ENCODE measurements at places on chromosomes 7 and 10.

DNA sequence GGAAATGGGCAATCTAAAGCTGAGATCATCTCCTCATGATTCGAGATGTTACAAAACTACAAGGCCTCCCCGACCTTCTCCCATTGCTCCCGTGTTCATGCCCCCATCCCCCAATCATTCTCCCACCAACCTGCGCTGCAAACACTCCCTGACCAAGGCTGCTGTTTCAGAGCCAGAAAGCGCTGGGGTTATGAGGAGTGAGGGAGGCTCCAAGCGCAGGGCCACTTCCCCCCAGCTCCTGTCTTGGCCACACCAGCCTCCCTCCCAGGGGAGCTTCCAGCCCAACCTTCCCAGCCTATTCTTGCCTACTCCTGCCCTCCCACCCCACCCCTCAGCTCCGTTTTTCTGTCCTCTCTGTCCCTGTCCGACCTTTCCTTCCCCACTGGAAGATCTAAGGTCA is 14.7 kb upstream of the NODAL start:
- no peak for DNase-seq

DNA sequence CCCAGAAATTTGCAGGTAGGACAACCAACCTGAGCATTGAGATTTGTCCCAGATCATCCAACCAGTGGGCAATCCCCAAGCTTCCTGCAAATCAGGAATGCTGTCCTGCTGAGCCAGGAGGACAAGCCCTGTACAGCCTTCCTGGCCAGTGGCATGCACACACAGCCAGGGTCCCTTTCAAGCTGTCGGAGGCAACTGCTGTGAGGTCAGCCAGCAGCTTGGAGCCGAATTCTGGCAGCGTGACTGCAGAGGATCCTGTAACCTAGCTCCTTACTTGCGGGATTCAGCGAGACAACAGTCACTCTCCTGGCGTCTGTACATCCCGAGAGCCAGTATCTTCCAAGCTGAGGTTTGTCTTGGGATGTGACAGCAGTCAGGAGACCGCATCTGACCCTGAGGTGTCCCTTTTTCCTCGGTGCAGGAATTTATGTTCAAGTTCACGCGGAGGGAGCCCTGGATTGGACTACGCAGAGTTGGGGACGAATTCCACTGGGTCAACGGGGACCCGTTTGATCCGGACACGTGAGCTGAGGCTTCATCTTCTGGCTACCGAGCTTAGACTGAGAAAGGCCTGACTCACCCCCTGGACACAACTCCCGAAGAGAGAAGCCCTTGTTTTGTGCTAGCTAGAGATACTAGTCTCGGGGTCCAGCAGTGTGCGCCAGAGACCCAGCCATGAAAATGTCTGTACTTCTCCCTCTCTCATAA is 18.3 kb downstream of the CLEC2L start:
- DNase-seq, result no peak

- DNase-seq, result no peak
These were observed 285.0 kb downstream of the CALN1 start for GRCh38 chr7:72127136-72127535.

GRCh38 chr10:59107147-59107546 is 69.3 kb upstream of the PHYHIPL start:
- DNase-seq, result no peak

- DNase-seq, result no peak
These were observed 158.5 kb downstream of the C10orf105 start for GRCh38 chr10:71561003-71561574.

DNA sequence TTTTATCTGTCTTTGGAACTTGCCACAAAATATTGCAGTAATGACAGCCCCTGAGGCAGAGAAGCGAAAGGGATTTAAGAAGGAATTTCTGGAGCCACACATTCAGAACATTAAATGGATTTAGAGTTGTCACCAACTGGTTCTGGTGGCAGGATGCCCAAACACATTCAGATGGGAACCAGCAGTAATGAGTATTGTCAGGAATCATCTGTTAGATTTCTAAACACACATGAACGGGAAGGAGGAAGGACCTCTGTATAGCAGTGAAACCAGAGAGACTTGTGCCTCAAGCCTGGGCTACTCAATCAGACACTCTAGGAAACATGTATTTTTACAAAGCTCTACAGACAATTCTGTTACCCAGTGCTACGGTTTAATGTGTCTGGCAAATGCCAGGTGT is 103.8 kb upstream of the CCNY start:
- DNase-seq, result no peak

- no peak for DNase-seq
These were observed 94.0 kb downstream of the ELMO1 start for GRCh38 chr7:37354656-37355131.

GRCh38 chr10:90822508-90822907 is 35.3 kb downstream of the HTR7 start:
- DNase-seq, result no peak

- DNase-seq, result no peak
These were observed 133.6 kb downstream of the CUBN start for GRCh38 chr10:16995867-16996529.

GRCh38 chr7:226281-226895 is 34.0 kb downstream of the FAM20C start:
- no peak for DNase-seq

GRCh38 chr7:142177869-142178268 is 66.4 kb downstream of the MGAM2 start:
- no peak for DNase-seq

GRCh38 chr10:97012470-97012869 is 173.3 kb downstream of the SLIT1 start:
- DNase-seq, result no peak

DNA sequence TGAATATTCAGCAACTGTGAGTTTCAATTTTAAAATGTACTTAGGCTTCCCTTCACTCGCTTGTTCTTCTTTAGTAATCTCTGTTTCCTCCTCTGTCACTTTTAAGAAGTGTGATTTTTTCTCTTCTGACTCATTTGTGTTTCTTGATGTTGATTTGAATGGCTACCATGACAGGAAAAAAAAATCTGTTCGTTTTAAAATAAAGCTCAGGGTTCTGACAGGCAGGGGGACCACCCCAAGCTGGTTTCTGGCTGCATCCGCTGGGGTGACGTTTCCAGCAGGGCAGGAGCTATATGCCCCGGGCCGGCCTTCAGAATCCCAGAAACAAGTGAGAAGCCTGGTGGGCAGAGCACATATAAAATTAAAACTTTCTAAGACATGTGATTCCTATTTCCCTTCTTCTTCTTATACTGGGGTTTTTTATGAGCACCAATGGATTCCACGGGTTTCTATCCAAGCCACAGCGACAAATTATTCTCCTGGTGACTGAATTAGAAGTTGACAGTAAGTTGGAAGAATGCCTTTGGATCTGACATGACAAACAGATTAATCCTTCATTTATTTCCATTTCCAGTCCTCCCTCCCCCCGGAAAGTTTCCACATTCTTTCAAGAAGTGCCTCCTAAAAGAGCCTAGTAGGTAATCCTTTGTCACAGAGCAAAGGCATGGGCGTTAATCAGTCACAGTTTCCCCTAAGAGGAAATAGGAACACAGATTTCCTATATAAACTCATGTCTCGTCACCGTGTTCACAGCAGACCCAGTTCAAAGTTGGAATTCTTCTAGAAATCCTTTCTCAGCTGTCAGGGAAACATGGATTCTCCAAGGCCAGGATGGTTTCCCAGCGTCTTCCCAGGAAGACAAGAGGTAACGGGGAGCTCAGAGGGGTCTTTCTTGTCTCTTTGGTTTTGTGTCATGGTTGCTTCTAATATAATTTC is 79.9 kb downstream of the PTPRE start:
- DNase-seq, result no peak

- DNase-seq, result no peak
These were observed 1066.2 kb downstream of the LRMDA start for GRCh38 chr10:76497666-76498065.
